Central memory CD4-positive, alpha-beta T cell (primary cell): ENCODE measurements at places on chromosomes 5 and 9.
A peak's percentile ranks its signal among the peaks of the same experiment; 100 is the strongest.

- peak; percentile 44 for DNase-seq
These were observed at the start of gene GALNT12 for GRCh38 chr9:98807070-98807813. Gene GALNT12, plus strand, starts transcription at chr9:98807670. Its CDS starts 29 bp downstream, at chr9:98807699.

- DNase-seq = no peak
These were observed 477.1 kb downstream of the PDE4D start for GRCh38 chr5:59416451-59416850.

- no peak for DNase-seq
These were observed 577.9 kb upstream of the PTPRD start for GRCh38 chr9:11190719-11191118.

GRCh38 chr5:78339617-78340436 lies 20.6 kb upstream of the SCAMP1 start:
- no peak for DNase-seq

GRCh38 chr5:16508730-16509531 lies 43.3 kb upstream of the ZNF622 start:
- DNase-seq = no peak

DNA sequence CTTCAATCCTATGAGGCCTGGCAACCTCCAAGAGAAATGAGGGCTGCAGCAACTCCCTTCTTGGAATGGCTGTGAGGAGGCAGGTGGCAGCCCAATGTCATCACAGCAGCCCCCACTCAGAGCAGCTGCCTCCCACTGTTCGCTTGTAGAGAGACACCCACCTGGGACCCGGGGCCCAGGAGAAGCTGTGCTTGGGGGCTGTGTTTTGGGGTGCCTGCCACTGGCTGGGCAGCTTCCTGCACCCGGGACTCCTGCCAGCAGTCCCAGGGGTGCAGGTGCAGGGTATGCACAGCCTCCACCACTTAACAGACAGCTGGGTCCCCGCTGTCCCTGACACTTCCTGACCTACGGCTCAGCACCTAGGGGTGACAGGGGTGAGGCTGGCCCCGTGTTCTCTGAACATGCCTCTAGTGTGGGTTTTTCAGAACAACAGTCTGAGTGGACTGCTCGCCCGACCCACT lies 26.2 kb downstream of the NIPAL4 start:
- DNase-seq = no peak

- DNase-seq = no peak
These were observed 8.3 kb upstream of the PDE8B start for GRCh38 chr5:77202145-77202544.

DNA sequence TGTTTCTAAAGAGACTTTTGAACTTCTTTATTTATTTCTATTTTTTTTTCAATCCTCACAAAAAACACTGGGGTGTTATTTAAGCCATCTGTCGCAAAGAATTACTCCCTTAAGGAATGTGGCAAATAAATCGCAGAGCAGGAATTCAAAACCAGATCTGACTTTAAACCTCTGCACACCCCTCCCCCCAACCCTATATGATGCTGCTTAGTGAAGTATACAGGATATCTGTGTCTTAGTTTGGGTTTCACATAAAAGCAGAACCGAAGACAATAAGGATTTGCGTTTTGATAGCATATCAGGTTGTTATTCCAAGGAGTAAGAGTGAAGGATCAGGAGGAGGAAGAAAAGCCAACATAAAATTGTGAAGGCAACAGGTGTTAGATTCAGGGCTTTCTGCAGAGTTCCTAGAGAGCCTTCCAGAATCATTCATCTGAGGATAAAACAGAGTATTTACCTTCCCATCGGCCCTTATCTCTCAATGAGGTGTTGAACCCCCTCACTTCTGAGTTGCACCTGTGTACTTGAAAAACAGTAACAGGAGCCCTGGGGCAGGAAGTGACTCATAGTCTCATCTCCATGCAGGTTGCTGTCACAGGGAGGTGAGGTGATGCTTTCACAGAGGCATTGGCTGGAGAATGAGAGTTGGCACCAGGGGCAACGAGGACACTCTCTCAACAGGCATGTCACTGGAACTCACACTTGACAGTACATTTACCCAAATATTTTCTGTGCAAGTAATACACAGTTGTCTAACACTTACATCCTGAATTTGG lies 33.5 kb upstream of the DMRT3 start:
- DNase-seq = no peak

DNA sequence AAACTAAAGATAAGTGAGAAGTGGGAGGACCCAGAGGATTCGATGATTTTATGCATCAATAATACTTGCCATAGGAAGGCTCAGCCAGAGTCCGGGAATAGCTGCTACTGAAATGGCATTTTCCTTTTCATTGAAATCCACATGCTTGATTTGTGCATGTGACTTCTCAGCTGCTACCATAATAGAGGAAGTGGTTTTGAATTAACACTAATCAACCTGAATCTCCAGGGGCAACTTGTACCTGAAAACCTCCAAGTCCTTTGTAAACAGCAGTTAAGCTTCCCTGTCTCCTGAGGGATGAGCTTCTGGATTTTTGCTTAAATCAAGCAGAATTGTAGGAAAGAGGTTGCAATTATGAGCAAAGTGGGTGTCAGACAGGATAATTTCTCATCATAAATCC lies 124.9 kb downstream of the PPP2R2B start:
- peak; percentile 10 for DNase-seq
